ENCODE measurements at places on chromosomes 16 and 17.
A peak's percentile ranks its signal among the peaks of the same experiment; 100 is the strongest.

DNA sequence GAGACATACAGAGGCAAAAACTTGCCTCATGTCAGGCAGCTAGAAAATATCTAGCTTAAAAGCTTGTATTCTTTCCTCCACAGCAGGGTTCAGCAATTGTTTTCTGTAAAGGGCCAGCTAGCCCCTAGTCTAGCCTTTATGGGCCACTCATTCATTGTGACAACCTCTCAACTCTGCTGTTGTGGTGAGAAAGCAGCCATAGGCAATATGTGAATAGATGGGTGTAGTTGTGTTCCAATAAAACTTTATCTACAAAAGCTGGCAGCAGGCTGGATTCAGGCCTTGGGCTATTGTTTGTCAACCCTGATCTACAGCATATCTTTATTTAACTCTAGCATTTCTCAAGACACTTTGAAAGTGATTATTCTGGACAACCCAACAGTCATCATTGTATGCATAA is 46.4 kb upstream of the CDYL2 start:
- DNase-seq = no peak

DNA sequence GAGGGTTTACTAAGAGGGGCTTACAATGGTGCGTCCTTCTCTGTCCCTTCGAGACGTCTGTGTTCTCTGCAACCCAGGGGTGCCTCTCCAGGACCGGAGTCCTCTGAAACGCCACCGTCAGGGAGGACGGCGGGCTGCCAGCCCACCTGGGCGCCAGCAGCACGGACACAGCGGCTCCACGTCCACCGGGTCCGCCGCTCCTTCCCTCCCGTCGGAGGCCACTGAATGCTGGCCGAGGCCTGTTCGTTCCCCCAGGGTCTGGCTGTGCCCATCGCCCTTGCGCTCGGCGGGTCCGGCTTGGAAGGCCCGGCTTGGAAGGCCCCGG is 403 bp downstream of the TEPSIN start:
- no peak for DNase-seq

DNA sequence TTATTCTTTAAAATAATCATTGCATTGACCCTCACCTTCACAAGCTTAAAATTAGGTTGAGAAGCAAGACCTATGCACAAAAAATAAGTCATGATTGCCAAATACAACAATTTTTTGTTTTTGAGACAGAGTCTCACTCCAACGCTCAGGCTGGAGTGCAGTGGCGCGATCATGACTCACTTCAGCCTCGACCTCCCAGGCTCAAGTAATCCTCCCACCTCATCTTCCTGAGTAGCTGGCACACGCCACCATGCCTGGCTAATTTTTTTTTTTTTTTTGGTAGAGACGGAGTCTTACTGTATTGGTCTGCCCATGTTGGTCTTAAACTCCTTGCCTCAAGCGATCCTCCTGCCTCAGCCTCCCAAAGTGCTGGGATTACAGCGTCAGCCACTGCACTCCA is 24.2 kb downstream of the ZNF652 start:
- peak; percentile 53 for DNase-seq

DNA sequence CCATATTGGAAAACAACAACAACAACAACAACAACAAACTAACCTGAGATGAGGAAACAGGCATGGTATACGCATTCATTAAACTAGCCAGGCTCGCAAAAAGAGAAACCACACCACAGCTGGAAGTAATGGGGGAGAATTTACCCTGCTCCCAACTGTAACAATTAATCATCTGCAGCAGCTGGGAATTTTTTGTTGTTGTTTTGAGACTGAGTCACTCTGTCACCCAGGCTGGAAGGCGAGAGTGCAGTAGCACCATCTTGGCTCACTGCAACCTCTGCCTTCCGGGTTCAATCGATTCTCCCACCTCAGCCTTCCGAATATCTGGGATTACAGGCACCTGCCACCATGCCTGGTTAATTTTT is 16.3 kb downstream of the PRPSAP1 start:
- DNase-seq = no peak

- no peak for DNase-seq
These were observed 79.0 kb downstream of the ARHGAP17 start for GRCh38 chr16:24936151-24936550.

DNA sequence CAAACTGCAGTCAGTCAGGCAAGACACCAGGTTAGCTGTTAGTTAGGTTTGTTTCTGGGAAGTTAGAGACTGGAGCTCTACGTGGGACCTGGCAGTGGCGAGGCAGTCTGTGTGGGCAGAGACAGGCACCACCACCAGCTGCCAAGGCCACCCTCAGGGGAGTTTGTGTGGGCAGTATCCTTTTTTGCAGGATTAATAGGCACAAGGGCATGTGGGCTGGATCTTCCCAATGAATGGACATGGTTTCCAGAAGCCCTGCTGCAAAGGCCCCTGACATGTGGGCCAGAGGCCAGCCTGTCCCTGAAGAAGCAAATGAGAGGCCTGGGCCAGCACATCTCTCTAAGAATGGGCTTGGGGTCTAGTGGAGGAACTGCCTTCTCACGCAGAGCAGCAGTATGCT is 19.2 kb upstream of the SREBF1 start:
- no peak for DNase-seq

DNA sequence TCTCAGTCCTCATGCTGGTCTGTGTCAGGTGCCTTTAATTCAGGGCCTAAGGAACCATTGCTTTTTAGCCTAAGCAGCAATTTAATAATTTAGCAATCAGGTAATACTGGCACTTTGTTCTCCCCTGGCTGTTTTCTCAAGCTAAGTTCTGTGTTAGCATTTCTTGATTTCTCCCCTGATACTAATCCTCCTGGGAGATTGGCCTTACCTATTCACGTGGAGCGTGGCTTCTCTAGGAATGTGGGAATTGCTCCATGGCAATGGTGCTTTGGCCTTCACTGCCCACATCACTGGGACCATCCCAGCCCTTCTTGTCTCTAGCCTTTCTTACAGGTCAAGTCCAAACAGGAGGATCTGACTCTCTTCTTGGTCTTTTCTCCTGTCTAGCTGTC is 55.7 kb downstream of the ZNRF1 start:
- no peak for DNase-seq
